ENCODE measurements at places on chromosomes 3 and 15. TPM values are rescaled to one million over a fixed set of nuclear protein-coding genes. Genes with fewer than 3 reads are reported as not detected.

The LNP1 gene
- total RNA-seq, result 2.7 TPM

The CDCP1 gene
- 19.2 TPM for total RNA-seq

The PLCH1 gene
- under 0.01 TPM for total RNA-seq

The RLBP1 gene
- not detected for total RNA-seq

The AADACL2 gene
- total RNA-seq, result not detected

The CD200R1 gene
- not detected for total RNA-seq

The TMC3 gene
- not detected for total RNA-seq

The TEX55 gene
- total RNA-seq, result not detected

The TM4SF4 gene
- not detected for total RNA-seq

The ZBED2 gene
- 0.39 TPM for total RNA-seq

The CASR gene
- total RNA-seq, result not detected

The OR5AC2 gene
- not detected for total RNA-seq

The LSAMP gene
- total RNA-seq, result 1.6 TPM

The ARL6 gene
- 10.5 TPM for total RNA-seq

The FBXO40 gene
- total RNA-seq, result not detected

The SFMBT1 gene
- 3.2 TPM for total RNA-seq

The SCN11A gene
- total RNA-seq, result under 0.01 TPM

The CPNE4 gene
- total RNA-seq, result 1.6 TPM

The ANKRD63 gene
- not detected for total RNA-seq

The GLDN gene
- 2.1 TPM for total RNA-seq

The CHL1 gene
- total RNA-seq, result 0.39 TPM

The LRRIQ4 gene
- total RNA-seq, result not detected

The BUB1B gene
- total RNA-seq, result 10.3 TPM

The FHIT gene
- total RNA-seq, result 1.3 TPM

The MAP6D1 gene
- total RNA-seq, result 1.4 TPM

The PATL2 gene
- not detected for total RNA-seq

The ARNT2 gene
- 4.8 TPM for total RNA-seq

The IQCF5 gene
- not detected for total RNA-seq

The FAM131A gene
- total RNA-seq, result 35.3 TPM

The CMTM8 gene
- 3.3 TPM for total RNA-seq

The RCN2 gene
- total RNA-seq, result 66.3 TPM

The SPATA12 gene
- not detected for total RNA-seq

The DLL4 gene
- 3.1 TPM for total RNA-seq

The CPOX gene
- total RNA-seq, result 32.3 TPM

The KLHL40 gene
- not detected for total RNA-seq

The UROC1 gene
- total RNA-seq, result not detected

The TMCO5A gene
- total RNA-seq, result not detected

The SNX22 gene
- total RNA-seq, result 0.40 TPM

The MAGEL2 gene
- 0.52 TPM for total RNA-seq

The APEH gene
- 163 TPM for total RNA-seq

The RTP1 gene
- not detected for total RNA-seq

The ATP6V1A gene
- total RNA-seq, result 45.4 TPM

The LRRC2 gene
- 2.2 TPM for total RNA-seq

The THAP10 gene
- 3.1 TPM for total RNA-seq

The FAM174B gene
- total RNA-seq, result 0.16 TPM
